ENCODE measurements at places on chromosomes 7 and 10.

DNA sequence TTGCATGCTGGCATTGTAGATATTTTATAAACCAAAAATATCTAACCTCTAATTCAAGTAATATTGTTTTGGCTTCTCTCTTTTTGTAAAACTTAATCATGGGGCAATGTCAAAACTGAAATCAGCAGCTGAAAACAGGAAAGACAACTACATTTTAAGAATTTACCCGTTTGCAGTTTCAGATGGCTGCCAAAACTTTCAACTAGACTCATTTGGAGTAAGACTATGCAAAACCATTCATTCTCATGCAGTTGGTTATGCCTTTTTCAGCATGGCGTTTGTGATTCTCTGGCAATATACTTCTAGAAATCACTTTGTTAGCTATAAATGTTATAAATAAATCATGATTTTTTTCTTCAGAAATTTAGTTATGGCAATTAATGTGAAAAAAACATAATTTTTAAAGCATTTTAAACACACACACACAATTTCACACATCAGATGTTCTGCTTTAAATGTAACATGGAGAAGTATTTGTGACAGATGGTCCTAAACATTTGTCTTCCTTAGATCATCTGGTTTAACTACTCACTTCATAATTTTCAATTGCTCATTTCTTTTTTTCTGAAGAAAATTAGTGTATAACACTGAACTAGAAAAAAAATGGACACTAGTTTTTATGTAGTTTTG is 116.4 kb downstream of the ITGB8 start:
- DNase-seq: no peak

DNA sequence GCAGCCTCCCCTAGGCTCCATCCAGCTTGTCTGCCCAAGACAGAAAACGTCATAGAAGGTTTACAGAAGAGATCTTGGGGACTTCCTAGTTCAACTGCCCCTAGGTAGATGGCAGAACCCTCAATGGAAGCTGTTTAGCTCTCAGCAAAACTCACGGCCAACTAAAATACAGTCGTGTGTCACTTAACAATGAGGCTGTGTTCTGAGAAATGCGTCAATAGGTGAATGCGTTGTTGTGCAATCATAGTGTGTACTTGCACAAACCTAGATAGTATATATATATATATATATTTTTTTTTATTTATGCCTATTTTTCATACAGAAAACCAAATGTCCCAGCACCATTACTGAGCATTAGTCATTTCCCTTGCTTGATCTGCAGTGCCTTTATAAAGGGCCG is 100.4 kb upstream of the SH2B2 start:
- no peak for DNase-seq

DNA sequence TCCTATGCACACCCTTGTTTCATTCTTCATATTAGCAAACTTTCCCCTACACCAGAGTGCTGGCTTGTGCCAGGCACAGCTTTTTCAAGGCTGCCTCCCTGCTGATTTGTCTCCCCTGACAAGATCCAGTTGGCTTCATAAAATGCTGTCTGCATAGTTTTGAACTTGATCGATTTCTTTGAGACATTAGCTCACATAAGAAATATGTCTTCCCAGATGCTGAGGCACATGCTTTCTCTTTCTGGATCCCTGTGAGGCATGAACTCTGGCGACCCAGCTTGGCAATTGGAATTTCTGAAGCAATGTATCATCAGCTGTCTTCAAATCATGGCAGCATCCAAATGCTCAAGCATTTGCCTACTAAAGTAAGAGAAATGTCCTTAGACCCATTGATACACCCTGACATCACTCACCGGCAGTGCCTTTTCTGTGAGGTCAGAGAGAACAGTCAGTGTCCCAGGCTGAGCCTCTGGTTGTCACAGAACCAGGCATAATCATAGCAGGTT is 616.4 kb upstream of the GHITM start:
- DNase-seq: no peak

DNA sequence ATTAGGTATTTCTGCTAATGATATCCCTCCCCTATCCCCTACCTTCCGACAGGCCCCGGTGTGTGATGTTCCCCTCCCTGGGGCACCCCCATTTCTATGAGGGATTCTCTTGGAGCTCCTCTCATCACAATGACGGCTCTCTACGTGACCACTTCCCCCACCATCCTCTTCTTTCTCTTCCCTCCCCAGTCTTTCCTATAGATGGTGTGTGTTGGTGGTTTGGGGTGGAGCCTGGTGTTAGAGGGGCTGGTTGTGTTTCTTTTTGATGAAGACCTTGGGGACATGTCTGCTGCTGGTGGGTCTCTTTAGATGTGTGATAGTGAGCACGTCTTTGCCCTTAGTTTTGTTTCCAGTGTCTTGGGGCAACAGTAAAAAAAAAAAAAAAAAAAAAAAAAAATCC is 28.6 kb downstream of the RPS24 start:
- no peak for DNase-seq

DNA sequence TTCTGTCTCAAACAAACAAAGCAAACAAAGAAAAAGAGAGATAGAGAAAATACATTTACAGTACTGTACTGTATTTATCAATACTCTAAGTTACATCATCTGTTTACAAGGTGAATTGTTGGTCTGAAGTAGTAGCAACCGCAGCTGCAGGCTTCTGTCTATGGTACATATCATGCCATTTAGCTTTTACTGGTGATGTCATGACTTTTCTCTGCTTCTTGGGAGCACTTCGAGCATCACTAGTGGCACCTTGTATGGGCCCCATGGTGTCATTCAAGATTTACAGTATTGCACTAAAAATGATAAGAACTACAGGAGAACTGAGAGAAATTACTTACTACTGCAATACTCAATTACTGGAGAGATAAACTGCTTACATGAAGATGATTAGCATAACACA is 826.9 kb downstream of the CNTNAP2 start:
- no peak for DNase-seq

- DNase-seq: no peak
These were observed 32.1 kb upstream of the HECTD2 start for GRCh38 chr10:91378061-91378460.

DNA sequence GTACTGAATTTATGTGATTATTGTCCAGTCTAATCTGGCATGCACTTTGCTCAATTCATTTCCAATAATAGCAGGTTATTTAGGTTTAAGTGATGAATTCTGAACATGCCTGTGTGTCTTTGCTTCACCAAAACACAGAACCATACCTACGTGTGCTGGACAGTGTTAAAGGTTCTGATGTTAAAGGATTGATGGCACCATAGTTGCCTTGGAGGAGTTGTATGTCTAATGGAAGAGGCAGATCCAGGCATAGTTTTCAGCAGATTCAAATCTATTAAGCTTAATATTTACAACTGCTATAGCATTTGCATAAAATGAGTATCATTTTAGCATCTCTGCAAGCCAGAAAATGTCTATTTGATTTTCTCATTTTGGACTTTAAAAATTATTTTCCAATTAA is 28.0 kb upstream of the UMAD1 start:
- no peak for DNase-seq

GRCh38 chr7:104976966-104977636 is 36.9 kb upstream of the KMT2E start:
- no peak for DNase-seq

GRCh38 chr10:95742485-95742884 is 13.5 kb upstream of the ENTPD1 start:
- DNase-seq: no peak

DNA sequence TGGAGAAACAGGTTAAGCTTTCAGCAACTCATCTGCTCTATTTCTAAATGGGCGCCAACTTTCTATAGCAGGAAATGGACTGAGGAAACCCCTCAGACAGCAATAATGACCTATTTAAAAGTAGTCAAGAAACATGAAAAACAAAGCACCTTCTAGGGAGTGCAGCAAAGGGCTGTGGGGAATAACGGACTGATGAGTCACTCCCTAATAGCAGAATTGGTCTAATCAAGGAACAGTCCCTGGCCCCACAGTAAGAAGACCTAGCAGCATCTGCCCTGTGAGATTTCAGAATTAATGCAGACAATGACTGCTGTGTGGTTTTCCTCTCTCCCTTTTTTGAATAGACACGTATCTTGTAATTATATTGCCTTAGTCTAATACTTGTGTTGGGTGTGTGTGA is 602.9 kb downstream of the IPMK start:
- DNase-seq: no peak

DNA sequence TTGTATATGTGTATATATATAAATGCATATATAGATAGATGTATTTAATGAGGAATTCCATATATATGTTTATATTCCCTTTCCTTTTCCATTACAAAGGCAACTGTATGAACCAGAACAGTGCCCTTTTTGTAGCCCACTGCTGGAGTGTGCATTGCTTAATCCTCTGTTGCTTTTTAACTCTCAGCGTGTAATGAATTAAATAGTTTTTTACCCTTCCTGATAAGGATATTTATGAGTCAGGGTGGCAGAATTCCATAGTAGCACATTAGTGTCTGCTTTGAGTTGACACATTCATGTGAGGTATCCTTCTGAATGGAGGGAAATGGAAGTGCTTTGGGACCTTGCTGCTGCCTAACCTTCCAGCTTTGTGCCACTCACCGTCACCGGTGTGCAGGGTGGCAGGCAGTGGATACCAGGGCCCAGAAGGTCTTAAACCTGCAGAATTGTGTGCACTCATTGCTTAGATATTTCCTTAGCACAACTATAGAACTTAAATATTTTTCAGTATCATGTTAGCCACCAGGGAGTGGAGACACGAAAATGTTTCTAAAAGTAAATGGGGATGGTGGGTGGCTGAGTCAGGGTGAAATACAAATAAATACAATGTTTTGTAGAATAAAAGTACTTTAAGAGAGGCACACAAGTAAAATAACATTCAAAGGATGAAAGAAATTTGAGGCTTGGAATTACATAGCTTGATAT is 117.9 kb downstream of the SND1 start:
- DNase-seq: no peak

GRCh38 chr7:48419401-48419800 is 248.1 kb downstream of the ABCA13 start:
- DNase-seq: no peak

DNA sequence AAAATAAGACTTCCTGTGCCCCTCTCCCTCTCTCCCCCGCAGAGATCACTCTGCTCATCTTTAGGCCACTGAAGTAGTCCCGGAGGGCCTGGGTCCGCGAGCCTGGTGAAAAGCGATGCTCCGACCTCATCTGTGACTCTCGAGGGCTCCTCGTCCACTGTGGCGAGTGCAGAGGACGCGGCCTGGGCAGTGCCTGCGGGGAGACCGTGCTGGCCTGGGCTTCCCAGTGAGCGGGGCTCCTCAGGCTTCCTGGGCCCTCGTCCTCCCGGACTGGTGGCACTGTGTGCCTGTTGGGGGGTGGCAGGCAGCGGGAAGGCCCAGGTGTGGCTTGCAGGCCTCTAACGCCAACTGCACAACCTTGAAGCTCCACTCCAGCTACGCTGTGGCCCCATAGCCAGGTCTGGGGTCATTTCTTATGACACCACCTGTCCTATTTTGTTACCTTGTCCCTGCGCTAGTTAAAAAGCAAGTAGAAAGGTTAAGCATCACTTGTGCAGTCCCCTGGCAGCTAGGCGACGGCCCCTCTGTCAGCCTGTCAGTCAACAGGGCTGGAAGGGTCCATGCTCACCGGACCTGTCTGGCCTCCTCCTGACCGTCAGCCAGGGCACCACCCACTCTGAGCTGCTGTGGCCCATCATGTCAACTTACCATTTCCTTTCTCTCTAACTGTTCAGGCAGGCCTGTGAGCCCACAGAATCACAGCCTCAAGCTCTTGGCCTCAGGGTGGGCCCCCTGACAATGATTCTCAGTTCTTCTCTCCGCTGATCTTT is 20.5 kb downstream of the MNX1 start:
- DNase-seq: no peak

GRCh38 chr10:103153302-103154197 is 39.5 kb downstream of the NT5C2 start:
- no peak for DNase-seq

- no peak for DNase-seq
These were observed 12.4 kb upstream of the ZNF777 start for GRCh38 chr7:149473251-149473650.
